Stimulated activated CD4-positive, alpha-beta T cell treated with anti-CD3 and anti-CD28 coated beads, Interleukin-1b, Interleukin-23, amount 100 ng/mL, for 4 hours (primary cell): ENCODE measurements at places on chromosomes 4 and X.

DNA sequence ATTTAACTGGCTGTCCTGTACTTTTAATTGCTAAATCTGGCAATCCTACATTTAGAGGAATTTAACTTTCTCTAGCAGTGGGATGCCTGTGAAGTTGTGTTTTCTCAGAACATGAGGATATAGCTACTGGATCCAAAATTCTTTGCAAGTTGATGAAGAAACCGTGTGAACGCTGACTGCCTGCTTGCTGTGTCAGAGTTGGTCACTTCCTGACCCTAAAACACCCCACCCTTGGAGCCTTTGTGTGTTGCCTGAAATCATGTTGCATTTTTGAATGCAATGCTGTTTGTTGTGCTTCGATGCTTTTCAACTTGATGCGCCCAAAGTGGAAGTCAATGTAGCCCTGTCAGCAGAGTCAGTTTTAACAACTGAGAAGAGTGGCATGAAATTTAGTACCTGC lies 211.2 kb downstream of the ANK2 start:
- DNase-seq, result no peak

GRCh38 chrX:23770142-23770541 lies 12.8 kb upstream of the SAT1 start:
- no peak for DNase-seq

- no peak for DNase-seq
These were observed 30.5 kb upstream of the COL25A1 start for GRCh38 chr4:109332926-109333464.

GRCh38 chr4:32010221-32010620 lies 1290.1 kb downstream of the PCDH7 start:
- no peak for DNase-seq

DNA sequence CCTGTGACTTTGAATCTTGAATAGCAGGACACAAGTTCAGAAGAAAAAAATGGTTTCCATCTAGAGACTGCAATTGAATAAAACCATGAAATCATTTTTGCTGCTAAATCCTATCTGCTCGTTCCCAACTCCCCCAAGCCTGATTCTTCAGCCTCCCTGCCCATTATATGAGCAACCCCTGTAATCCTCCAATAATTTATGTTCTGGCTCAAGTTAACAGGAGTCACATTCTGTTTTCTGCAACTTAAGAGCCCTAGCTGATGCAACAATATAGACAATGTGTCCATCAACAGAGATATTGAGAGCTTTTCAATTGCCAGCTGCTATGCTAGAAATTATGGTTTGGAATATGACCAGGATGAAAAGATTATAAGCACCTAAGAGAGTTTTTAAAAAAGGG lies 84.1 kb downstream of the LDB2 start:
- no peak for DNase-seq

GRCh38 chrX:15146515-15146914 lies 123.4 kb downstream of the ASB9 start:
- DNase-seq, result peak; percentile 15

- DNase-seq, result no peak
These were observed 1145.5 kb upstream of the POU3F4 start for GRCh38 chrX:82362550-82362949.
